ENCODE measurements at places on chromosomes 6 and 20.

GRCh38 chr6:137218473-137218916 lies 690 bp downstream of the IFNGR1 start:
- no peak for DNase-seq

DNA sequence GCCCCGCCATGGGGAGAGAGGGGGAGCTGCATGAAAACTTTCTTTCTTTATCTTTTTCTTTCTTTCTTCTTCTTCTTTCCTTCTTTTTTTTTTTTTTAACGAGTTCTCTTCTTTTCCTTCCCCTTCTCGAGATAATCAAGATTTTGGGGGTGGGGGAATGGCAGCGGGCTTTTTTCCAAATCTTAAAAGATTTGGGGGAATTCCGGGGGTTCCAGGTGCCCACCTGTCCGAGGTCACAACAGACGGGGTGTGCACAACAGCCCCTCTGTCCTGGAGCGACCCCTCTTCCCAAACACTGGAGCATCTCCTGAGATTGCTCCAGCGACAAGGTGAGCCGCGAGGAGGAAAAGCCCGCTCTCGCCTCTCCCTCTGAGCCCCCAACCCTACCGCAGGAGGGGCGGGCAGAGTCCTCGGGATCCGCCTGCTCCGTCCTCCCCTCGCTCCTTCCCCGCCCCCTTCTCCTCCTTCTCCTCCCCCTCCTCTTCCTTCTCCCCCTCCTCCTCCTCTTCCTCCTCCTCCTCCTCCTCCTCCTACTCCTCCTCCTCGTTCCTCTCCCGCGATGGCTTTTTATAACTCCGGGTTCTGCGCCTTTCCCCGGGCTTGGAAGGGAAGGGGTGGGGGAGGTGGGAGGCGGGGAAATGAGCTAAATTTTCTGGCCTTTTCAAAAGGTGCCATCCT lies 689 bp upstream of the KCNB1 start:
- DNase-seq: no peak

DNA sequence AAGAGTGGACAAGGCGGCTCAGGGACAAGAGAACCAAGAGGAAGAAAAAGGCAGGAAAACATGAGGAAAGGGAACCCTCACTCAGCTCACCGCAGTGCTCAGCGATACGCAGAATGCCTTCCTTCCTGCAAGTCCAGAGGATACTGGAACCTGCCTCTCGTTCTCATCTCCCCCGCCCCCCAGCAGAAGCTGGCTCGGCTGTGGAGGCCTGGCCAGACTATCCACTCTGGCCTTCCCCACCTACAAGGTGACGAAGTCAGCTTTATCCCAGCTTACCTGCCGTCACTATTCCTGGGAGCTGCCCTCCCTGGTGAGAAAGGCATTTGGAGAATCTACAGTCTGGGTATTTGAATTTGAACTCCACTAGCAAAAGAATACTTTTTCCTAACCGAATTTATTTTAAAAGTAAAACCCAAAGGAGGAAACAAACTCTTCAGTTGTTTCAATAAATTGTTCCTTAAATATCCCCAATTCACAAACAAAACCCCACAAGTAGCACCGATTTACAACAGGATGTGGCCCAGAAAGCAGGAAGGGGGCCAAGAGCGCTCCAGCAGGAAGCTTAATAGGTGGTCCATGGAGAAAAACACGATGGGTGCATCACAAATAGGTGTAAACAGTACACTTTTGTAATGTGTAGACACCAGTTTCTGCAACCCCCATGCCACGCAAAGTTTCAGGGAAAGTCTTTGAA lies 2.1 kb upstream of the DIDO1 start:
- no peak for DNase-seq

- DNase-seq: peak; percentile 72
Measured at GRCh38 chr6:154733183-154733625, at the start of gene SCAF8. Gene SCAF8, plus strand, starts transcription at chr6:154733416. Its CDS starts 485 bp downstream, at chr6:154733901.

GRCh38 chr6:40556023-40556422 lies 31.1 kb downstream of the LRFN2 start:
- no peak for DNase-seq

DNA sequence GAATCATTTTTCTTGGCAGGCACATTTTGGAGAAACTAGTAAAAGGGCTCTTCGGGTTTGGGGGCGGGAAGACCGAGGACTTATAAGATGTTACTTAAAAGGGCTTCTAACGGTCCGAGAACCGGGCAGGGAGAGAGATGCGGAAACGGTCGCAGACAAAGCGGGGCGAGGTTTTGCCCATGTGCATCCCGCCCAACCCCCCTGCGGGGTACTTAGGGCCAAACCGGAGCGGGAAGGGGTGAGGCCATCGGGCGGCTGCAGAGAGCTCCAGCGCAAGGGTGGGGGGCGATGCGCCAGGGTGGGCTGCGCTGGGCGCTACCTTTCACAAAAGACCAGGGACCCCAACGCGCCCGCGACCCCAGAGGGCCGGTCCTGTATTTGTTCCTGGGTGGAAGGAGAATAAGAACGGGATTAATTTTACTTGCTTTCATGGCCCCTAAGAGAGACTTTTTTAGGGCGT lies 616 bp downstream of the TUBB start:
- no peak for DNase-seq

- no peak for DNase-seq
Measured at GRCh38 chr6:15132854-15133670, 112.8 kb upstream of the JARID2 start.

- DNase-seq: no peak
Measured at GRCh38 chr6:24127316-24127715, 1.3 kb downstream of the NRSN1 start.

DNA sequence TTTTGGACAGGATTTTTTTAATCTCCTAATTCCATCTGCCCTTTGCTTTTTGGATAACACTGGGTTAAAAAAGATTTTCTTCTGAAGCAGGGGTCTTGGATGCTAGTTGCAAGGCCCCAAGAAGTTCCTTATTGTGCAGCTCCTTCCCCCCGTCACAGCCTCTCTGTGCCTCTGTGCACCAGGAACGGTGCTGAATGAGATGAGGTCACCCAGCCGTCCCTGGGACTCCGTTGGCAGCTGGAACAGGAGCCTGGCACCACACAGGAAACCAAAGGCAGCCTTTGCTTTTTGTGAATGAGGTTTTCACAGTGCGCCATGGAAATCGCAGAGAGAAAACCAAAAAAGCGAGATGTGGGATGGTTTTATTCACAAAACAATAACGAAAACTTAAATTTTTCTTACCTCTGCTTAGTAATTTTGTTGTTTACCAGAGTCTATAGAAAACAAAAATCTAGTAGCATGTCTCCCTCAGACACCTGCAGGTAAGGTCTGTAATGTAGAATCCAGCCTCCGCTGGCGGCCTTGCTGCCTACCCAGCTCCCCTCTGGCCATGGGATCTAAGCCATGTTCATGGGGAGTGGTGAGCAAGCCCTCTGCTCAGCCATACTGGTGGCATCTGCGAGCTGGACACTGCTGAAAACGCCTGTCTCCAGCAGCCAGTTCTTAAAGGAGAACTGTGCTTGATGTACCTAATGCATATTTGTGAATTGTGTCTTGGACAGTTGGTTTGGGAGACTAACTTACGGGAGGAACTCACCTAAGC lies 40.4 kb upstream of the SYNJ2 start:
- no peak for DNase-seq

GRCh38 chr6:123215211-123215610 lies 219.2 kb downstream of the CLVS2 start:
- no peak for DNase-seq
